ENCODE measurements at places on chromosomes 12 and 14.

DNA sequence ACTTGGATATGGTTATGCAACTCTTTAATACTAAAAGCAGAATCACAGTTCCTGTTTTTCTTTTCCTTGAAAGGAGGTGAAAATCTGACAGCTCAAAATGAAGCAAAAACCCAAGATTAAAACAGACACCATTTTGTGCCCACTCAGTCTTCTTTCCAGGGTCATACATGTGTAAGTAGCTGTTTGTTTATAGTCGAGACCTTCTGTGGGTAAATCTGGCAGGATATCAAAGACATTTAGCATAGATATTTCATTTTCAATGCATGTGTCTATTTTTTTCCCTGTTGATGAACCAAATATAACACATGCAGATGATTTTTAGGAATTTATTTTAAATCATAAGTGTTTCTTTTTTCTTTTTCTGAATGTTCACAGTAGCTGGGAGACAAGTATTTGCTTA, 398.8 kb downstream of the FOXG1 start:
- DNase-seq, result no peak

DNA sequence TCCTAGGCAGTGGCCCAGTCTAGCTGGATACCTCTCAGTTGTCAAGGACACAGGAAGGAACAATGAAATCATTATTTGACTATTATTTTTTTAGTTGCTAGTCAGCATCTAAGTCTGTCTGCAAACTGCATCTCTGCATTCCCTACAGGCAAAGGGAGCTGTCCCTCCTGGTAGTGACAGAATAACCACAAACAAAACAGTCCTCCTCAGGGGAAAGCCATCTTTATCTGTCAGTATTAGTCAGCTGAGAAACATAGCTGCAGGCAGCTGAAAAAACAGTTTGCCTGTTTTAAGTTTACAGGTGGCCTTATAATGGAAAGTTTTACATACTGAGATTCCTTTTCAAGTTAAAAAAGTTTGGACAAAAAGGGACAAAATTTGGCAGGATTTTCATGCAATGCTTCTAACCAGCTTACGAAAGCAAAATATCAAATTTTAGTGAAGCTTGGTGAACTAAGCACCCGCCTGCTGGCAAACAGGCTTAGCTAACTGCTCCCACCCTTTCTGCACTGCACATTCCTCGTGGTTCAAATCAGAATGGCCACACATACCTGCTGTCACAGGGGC, 29.5 kb downstream of the SLC25A21 start:
- no peak for DNase-seq

DNA sequence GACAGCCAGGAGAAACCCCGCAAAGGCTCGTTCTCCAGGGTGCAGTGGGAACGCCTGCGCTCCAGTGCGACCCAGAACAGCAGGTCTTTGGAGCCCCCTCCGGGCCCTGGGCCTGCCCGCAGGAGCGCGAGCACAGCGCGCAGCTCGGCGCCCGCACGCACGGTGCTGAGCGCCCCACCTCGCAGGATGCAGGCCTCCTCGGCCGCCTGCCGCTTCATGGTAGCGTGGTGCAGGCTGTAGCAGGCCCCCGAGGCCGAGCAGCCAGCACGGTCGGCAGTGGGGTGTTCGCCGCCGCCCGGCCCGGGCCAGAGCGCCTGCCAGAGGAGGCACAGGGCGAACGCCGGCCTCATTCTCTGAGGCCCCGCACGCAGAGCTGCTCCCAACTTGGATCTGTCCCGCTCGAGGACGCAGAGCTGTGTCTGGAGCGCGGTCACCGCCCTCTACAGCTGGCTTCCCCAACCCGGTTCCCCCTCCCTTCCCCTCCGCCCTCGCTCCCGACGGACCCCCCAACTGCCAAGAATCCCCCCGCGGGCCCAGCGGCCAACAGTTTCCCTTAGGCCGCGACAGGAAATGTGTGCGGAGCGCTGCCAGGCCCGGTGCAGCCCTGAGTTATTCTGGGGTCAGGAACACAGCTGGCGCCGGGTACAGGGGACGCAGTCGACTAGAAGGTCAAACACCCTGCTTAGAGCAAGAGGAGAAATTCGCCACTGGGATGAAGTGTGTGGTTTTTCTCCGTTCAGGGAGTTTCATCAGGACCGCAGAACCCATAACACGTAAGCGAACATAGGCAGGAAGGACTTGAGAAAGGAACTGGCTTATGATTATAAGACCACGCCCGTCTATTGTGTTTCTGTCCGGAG, at the start of gene CLEC14A:
Gene CLEC14A, minus strand, starts transcription at position 421 of the 860 bp plus-strand sequence. Its CDS starts 71 bp downstream, at position 350.
- peak; percentile 83 for DNase-seq

DNA sequence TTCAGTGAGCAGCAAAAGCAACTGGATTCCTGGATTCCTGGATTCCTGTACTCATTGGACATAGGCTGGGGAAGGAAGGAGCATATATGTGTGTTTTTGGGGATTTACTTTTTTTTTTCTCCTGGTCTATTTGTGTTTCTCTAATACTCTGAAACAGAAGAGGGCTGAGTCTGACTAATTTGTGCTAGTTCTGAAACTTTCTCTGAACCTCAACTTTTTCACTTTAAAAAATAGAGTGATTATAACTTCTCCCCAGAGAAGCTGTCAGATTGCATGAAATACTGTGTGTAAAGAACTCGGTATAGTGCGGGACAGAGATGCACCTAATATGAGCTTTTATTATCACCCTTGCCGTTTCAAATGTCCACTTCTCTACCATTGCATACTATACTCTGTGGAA, 529.5 kb downstream of the TMTC2 start:
- no peak for DNase-seq

GRCh38 chr12:52647601-52648000, 4.4 kb downstream of the KRT2 start:
- no peak for DNase-seq

GRCh38 chr12:50400638-50401499, at the start of gene LARP4:
Gene LARP4 (plus strand): TSS chr12:50400885. CDS start chr12:50401011, 126 bp downstream.
- DNase-seq, result peak; percentile 93

- DNase-seq, result no peak
Measured at GRCh38 chr12:50546441-50547318, 41.9 kb downstream of the DIP2B start.

DNA sequence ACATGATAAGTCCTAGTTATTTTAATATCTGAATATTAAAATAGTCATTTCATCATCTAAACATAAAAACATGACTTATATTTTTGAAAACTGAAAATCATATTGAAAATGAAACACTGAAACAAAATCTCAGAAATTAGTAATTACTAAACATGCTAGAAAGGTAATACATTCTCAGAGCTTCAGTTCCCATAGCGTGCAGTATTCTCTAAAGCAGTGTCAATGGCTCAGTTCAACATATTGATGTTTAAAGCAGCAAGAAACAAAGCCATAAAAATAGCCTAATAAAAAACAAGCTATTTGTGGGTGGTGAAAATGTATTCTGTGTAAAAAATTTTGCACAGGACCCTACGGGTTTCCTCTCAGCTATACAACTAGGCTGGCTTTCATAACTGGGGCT, 1337.4 kb downstream of the FSCB start:
- no peak for DNase-seq

GRCh38 chr12:69645031-69645430, 34.3 kb upstream of the LRRC10 start:
- DNase-seq, result no peak

DNA sequence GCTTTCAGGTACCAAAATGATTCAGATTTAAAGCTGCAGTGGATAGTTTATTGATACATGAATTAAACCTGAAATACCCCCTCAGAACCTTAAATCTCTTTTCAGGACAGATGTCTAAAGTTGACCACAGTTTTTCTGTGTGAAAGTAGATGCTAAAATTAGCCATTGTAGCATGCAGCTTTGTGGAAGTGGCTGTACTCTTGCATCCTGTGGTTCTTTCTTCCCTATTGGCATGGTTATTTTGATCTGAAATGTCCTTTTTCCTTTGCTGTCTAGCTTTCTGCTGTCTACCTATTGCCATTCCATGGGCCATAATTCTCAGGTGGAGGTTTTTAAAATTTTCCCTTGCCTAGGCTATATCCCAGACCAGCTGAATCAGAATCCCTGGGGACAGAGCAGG, 455.6 kb downstream of the ZFP36L1 start:
- DNase-seq, result no peak

- peak; percentile 61 for DNase-seq
Measured at GRCh38 chr12:79407671-79408622, 282.8 kb downstream of the PAWR start.

GRCh38 chr14:65756880-65757279, 344.4 kb downstream of the FUT8 start:
- DNase-seq, result no peak

DNA sequence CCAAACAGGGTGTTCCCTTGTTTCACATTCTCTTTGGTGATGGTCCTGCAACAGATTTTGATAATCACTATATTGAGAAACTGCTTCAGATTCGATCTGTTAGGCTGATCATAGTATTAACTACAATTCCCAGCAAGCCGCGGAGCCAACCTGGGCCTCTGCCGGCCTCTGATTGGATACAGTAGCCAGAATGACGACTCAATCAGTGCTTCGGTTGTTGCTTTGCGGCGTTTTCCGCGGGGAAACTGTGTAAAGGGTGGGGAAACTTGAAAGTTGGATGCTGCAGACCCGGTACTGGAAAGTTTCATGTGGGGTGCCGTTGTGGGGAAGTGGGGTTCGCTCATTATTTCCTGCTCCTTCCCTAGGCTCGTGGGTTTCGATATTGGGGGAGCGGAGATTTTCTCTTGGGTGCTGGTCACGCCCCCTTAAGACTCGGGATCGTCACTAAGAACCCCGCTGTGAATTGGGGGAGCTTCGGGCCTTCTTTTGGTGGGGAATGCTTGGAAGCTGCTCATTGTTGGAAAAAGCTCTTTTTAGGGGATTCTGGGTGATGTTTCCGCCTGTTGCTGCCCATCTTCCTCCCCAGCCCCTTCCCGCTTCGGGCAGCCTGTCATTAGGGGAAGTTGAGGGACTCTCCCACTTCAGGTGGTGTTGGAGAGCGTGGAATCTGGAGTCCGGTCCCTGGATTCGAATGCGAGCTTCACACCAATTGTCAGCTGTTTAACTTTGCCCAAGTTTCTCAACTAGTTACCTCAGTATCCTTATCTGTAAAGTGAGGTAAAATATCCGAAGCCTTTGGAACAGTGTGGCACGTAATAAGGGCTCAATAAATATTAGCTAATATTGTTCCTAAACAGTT, at the start of gene RAD51B:
Gene RAD51B, plus strand, starts transcription at position 217 of the 859 bp plus-strand sequence.
- DNase-seq, result peak; percentile 91

DNA sequence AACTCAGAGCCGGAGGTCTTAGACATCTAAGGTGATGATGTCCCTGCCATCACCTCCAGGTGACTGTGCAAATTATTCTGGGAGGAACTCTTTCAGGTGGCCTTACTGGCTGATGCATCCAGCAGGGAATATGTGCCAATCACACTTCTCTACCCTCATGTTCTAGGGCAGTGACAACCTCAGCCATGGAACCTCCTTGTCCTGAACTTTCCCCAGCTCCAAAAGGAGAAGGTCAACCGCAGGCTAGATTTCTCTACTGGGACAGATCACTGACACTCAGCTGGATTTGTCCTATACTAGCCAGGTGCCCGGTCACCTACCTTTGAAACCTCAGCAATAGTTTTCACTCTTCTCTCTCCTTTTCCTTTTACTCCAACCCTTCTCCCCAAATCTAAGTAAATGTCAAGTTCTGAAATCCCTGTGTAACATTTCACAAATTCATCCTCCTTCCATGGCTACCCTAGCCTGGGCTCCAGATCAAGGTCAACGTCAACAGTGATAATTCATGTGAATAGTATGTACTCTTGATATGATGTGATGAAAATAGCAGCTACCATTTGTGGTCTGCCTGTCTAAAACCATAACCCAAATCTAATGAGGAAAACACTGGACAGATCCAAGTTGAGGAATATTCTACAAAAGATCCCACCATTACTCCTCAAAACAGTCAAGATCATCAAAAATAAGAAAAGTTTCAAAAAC, 115.0 kb upstream of the EGLN3 start:
- DNase-seq, result no peak

GRCh38 chr12:118325081-118325480, 47.6 kb downstream of the TAOK3 start:
- DNase-seq, result no peak

- DNase-seq, result no peak
Measured at GRCh38 chr14:105376521-105377440, 21.6 kb upstream of the TEX22 start.

DNA sequence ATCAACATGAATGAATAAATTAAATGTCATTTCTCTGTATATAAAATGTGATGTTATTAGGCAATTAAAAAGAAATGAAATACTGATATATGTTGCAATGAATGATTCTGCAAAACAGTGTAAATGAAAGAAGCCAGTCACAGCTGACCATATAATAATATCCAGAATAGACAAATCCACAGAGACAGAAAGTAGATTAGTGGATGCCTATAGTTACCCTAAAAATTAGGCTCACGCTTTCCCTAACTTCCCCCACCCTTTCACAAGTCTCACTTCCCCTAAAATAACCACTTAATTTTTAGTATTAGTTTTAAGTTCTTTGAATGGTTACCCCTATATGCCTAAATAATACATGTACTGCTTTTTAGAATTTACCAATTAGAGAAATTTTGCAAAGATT, 348.9 kb upstream of the FAR2 start:
- no peak for DNase-seq

- DNase-seq, result no peak
Measured at GRCh38 chr14:83556065-83556464, 1973.9 kb upstream of the FLRT2 start.

GRCh38 chr12:18696971-18697602, 40.7 kb downstream of the PLCZ1 start:
- no peak for DNase-seq

DNA sequence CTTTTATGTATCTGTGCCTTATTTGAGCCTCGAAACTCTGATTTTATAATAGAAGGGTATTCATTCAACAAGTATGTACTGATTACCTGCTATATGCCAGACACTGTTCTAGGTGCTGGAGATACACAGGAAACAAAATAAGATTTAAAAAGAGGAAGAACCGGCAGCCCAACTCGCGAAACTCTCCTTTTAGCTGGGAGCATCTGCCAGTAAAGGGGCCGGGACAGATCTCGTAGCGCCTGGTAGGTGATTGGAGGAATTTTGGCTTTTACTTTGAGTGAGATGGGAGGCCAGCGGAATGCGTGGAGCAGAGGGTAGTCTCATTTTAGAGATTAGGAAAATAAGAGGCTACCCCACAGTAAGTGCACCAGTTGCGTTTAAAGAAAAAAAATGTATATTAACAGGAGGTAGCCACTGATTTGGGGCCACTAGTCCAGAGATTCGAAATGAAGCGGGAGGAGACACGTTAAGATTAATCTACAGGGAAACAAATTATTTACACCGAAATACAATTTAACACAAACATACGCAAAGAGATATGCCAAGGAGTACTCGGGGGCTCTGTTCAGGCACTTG, 520 bp upstream of the MON2 start:
- DNase-seq, result peak; percentile 49

DNA sequence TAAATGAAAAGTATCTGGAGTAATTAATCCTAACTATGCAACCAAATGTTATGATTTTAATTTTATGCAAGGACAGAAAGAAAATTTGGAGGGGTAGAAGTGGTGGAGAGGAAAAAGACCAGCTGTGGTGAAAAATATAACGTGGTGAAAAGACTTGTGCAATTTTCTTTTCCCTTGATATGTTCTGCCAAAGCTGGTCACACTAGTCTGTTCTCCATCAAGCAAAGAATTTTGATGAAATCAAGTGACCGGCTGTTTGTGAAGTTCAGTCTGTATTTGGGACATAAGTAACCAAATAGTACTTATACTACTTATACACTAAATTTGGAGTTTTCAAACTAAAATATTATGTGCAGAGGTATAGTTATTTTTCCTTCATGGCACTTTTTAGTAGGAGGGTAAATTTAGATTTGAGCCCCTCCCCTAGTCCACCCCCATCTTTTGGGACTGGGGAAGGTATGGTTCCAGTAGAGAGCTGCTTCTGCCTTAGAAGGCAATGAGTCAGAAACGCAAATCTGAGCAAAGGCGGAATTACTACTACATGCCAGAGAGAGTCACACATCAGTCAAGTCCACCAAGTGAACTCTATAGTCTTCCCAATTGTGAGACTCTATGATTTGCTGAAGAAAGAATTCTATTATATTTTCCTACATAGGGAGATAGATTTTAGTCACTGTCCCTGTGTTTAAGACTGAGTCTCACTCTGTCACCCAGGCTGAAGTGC, 229.7 kb downstream of the SLC25A21 start:
- DNase-seq, result no peak
